Sigmoid colon (tissue), 7 donors: ENCODE measurements at places on chromosomes 4 and X. TPM values are rescaled to one million over a fixed set of nuclear protein-coding genes. Genes with fewer than 3 reads are reported as not detected.

- H3K4me3 ChIP-seq = no peak overlapping the region
- no peaks in the 10 kb centered on the region for H3K36me3 ChIP-seq
- no peaks in the 10 kb centered on the region for H3K27me3 ChIP-seq
- no peaks in the 10 kb centered on the region for H3K4me1 ChIP-seq
- H3K27ac ChIP-seq = no peak overlapping the region
Observed at GRCh38 chr4:166846939-166847338, 387.4 kb downstream of the SPOCK3 start.

DNA sequence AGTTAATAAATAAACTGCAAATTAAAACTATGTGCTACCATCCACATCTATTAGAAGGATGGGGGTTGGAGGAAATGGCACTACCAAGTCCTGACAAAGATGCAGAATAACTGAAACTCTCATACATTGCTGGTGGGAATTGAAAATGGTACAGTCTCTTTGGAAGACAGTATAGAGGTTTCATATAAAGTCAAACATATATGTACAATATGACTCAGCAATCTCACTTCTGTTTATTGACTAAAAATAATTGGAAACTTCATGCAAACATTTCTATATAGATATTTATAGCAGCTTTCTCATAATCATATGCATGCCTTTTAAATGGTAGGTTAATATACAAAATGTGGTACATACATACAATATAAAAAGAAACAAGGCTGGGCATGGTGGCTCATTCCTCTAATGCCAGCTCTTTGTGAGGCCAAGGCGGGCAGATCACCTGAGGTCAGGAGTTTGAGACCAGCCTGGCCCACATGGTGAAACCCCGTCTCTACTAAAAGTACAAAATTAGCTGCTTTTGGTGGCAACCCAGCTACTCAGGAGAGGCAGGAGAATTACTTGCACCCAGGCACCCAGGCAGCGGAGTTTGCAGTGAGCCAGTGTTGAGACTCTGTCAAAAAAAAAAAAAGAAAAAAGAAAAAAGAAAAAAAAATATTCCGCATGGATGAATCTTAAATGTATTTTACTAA is 225.0 kb upstream of the CXXC4 start:
- no peak for DNase-seq
- H3K4me3 ChIP-seq = no peak overlapping the region
- H3K27me3 ChIP-seq = no peaks in the 10 kb centered on the region
- H3K4me1 ChIP-seq = no peaks in the 10 kb centered on the region
- H3K27ac ChIP-seq = no peak overlapping the region

- H3K4me3 ChIP-seq = no peak overlapping the region
- H3K27ac ChIP-seq = no peak overlapping the region
- DNase-seq = no peak
- no peaks in the 10 kb centered on the region for H3K27me3 ChIP-seq
- H3K4me1 ChIP-seq = no peaks in the 10 kb centered on the region
Observed at GRCh38 chrX:24920769-24921168, 95.0 kb downstream of the ARX start.

DNA sequence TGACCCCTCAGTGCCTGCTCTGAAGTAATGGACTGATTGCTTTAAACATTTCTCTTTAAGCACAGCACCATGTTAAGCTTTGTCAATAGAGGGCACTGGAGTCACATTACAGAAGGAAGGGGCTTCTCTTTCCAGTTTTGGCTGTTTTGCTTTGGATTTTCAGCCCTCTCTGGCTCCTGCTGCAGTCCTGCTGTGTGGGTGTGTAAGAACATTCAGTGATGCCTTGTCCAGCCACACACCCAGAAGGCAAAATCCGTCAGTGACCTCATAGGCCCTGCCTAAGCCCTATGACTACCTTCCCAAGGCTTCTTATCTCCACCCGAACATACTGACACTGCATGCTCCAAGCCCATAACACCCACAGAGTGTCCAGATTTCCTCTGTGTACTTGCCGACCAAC is 215.3 kb upstream of the CTSO start:
- no peak overlapping the region for H3K4me3 ChIP-seq
- peak overlapping the region; percentile 16 for H3K27ac ChIP-seq
- no peaks in the 10 kb centered on the region for H3K36me3 ChIP-seq
- H3K4me1 ChIP-seq = no peaks in the 10 kb centered on the region
- DNase-seq = peak; percentile 61
- H3K27me3 ChIP-seq = no peaks in the 10 kb centered on the region

DNA sequence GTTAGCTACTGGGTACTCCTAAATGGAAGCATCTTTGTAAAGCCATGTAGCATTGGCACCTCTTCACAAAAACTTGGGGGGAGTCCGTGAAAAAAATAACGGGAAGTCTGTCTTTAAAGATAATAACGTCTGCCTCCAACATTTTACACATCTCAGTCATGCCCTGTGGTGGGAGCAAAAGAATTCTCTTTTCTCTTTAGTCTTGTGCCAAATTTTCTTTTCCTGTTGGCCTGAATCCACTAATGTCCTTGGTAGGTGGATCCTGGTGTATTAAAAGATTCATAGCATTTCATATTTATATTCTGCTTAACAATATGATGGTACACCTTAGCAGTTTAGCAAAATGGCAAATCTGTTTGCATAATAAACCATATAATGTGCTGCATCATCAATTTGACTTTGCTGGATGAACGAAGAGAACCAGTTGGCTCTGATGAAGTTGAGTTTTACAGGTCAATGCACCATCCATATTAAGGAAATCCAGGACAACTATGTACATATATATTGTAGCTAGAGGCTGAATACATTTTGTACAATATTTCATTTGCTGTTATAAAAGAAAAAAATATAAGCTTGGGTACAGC is 746.4 kb upstream of the MAGEB2 start:
- H3K4me3 ChIP-seq = no peak overlapping the region
- H3K27ac ChIP-seq = no peak overlapping the region
- H3K4me1 ChIP-seq = no peaks in the 10 kb centered on the region
- no peaks in the 10 kb centered on the region for H3K36me3 ChIP-seq

DNA sequence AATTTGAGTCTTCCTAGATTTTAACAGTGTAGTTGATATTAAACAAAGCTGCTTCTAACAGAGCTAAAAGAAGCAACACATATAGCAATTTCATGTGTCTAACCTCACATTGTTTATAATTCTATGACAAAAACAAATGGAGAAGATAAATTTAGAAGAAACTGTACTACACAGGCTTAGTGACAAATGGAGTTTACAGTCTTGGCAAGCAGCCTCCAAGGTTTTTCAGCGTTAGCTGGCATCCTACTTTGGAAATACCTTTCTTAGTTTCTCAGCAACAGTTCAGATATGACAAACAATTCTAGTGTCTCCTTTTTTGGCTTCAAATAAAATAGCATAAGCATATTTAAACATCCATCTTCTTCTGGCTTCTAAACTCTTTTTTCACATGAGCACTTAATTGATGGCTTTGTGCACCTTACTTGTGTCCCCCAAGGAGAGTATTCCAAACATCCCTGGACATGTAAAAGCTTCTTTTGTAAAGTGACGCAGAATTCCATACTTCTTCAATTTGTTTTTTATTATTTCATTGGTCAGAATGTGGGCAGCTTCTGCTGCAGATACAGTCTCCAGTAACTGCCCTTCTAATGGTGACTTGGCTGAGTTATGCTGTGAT is 249.8 kb downstream of the ANTXR2 start:
- no peaks in the 10 kb centered on the region for H3K36me3 ChIP-seq
- peak overlapping the region; percentile 83 for H3K27ac ChIP-seq
- H3K4me3 ChIP-seq = no peak overlapping the region
- H3K27me3 ChIP-seq = no peaks in the 10 kb centered on the region

- no peaks in the 10 kb centered on the region for H3K4me1 ChIP-seq
- H3K27ac ChIP-seq = no peak overlapping the region
- DNase-seq = no peak
Observed at GRCh38 chrX:151776181-151776731, 41.7 kb downstream of the CNGA2 start.

- no peak overlapping the region for H3K4me3 ChIP-seq
- H3K27me3 ChIP-seq = no peaks in the 10 kb centered on the region
- no peak for DNase-seq
Observed at GRCh38 chr4:86586160-86586572, 7.9 kb upstream of the PTPN13 start.

GRCh38 chr4:66694739-66695138 is 850.6 kb downstream of the CENPC start:
- H3K4me1 ChIP-seq = peaks cover 9% of the 10 kb centered on the region
- H3K27me3 ChIP-seq = no peaks in the 10 kb centered on the region
- H3K27ac ChIP-seq = no peak overlapping the region
- no peak for DNase-seq

DNA sequence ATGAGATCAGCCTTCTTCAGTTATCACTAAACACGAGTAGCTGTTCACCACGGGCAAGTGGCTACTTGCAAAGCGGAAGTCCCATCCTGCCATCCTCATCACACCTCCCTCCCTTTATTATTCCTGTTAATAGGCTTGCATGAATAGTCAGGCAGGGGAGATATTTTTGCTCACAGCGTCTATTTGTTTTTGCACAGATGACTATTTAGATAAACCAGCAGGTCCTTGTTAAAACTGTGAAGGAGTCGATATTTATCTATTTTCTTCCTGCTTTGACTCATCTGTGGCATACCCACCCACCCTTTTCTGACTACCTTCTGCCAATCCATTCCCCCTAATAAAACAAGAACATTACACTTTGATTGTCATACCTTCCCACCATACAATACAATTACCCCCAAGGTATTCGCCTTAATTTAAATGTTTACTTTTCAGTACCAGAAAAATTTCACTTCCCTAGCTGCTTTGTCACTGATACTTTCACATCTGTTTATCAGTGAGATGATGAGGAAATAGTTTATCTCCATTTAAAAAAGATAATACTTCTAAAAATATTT is 96.6 kb upstream of the BANK1 start:
- no peak overlapping the region for H3K4me3 ChIP-seq
- no peaks in the 10 kb centered on the region for H3K27me3 ChIP-seq
- H3K36me3 ChIP-seq = no peaks in the 10 kb centered on the region
- no peak overlapping the region for H3K27ac ChIP-seq
- H3K4me1 ChIP-seq = no peaks in the 10 kb centered on the region
- DNase-seq = no peak

DNA sequence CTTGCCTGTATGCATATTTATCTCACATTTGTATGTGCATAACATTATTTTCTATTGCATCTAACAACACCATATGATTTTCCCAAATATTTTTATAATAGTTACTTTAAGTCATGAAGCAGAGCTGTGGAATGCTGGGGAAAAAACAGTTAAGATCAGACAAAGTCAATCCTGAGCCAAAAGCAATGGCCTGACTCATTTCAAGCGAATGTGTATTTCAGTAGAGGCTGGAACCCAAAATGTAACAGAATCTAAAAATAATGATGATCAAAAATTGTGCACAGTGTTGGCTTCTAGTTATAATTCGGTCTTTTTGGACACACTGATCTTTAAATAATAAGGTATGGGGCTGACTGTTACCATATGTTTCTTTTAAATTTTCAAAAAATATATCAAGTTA is 516.2 kb upstream of the ADGRL3 start:
- no peak overlapping the region for H3K4me3 ChIP-seq
- H3K4me1 ChIP-seq = no peaks in the 10 kb centered on the region
- H3K27ac ChIP-seq = no peak overlapping the region

GRCh38 chr4:6123116-6123515 is 77.2 kb downstream of the JAKMIP1 start:
- DNase-seq = no peak
- no peak overlapping the region for H3K27ac ChIP-seq
- H3K4me3 ChIP-seq = no peak overlapping the region
- H3K36me3 ChIP-seq = no peaks in the 10 kb centered on the region
- H3K4me1 ChIP-seq = no peaks in the 10 kb centered on the region
- no peaks in the 10 kb centered on the region for H3K27me3 ChIP-seq

DNA sequence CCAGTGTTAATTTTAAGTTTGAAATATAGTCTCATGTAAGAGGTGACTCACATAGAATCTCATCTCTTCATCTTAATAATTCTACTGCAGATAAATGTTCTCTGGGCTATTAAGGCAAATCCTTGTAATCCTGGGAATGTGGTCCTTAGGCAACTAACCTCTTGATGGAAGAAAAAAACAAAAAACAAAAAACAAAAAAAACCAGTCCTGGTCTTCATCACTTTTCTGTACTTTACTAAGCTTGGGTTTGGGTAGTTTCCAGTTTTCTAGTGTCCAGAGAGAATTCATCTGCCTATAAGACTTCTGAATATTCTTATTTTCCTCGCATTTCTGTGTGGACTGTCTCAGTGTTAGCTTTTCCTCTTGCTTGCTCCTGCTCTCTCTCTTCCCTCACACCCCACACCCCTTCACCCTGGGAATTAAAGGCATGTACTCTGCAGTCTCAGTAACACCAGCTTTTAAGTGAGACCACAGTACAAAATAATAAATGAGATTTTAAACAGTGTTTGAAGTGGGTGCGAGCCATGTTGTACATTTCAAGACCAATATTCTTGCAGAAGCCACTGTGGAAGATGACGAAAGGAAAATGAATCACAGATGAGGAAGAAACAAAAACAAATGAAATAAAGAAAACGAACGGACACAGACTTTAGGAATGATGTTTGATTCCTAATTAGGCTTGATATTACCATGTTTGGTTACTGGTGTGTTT is 51.7 kb downstream of the HAND2 start:
- H3K27ac ChIP-seq = peak overlapping the region; percentile 76
- no peaks in the 10 kb centered on the region for H3K36me3 ChIP-seq
- H3K4me3 ChIP-seq = no peak overlapping the region
- H3K4me1 ChIP-seq = peaks cover 9% of the 10 kb centered on the region
- no peak for DNase-seq

GRCh38 chrX:16215660-16216059 is 48.4 kb downstream of the MAGEB17 start:
- H3K4me1 ChIP-seq = no peaks in the 10 kb centered on the region
- H3K27me3 ChIP-seq = no peaks in the 10 kb centered on the region
- DNase-seq = no peak
- H3K27ac ChIP-seq = no peak overlapping the region
- H3K4me3 ChIP-seq = no peak overlapping the region
- no peaks in the 10 kb centered on the region for H3K36me3 ChIP-seq

Gene GYPB
- not detected for total RNA-seq

Gene RNF128
- total RNA-seq = 0.36 TPM

Gene F8A2
- 6.4 TPM for total RNA-seq

Gene RENBP
- total RNA-seq = 10.8 TPM

Gene FOXR2
- total RNA-seq = not detected

Gene RAB9B
- 9.2 TPM for total RNA-seq
